ENCODE measurements at places on chromosomes 1 and 21. TPM values are rescaled to one million over a fixed set of nuclear protein-coding genes. Genes with fewer than 3 reads are reported as not detected.

The CYP4B1 gene
- total RNA-seq: not detected

The IFI44 gene
- 37.2 TPM for total RNA-seq

- H3K4me1 ChIP-seq: no peaks in the 10 kb centered on the region
- no peak for DNase-seq
- H3K27ac ChIP-seq: no peak overlapping the region
Observed at GRCh38 chr1:185895208-185895900, 161.2 kb downstream of the HMCN1 start.

DNA sequence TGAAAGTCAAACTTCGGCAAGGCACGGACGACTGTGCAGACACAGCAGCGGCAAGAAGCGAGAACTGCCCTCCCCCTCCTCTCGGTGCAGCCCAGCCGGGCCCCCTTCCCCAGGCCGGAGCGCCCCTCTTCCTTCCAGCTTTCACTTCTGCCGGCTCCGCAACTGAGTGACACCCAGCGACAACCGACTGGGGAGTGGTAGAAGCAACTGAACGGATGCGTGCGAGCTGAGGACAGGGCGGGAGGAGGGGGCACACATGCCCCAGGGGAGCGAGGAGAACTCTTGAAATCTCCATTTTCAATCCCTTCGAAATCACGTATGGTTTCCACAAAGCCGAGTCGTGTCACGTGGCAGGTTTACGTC lies 146.6 kb downstream of the PGBD5 start:
- DNase-seq: no peak
- H3K27ac ChIP-seq: peak overlapping the region; percentile 38
- no peak overlapping the region for H3K4me3 ChIP-seq

All from activated CD8-positive, alpha-beta T cell treated with anti-CD3 and anti-CD28 coated beads for 36 hours (primary cell).